Upper lobe of left lung (tissue), 6 donors: ENCODE measurements at places on chromosomes 11 and 22.

DNA sequence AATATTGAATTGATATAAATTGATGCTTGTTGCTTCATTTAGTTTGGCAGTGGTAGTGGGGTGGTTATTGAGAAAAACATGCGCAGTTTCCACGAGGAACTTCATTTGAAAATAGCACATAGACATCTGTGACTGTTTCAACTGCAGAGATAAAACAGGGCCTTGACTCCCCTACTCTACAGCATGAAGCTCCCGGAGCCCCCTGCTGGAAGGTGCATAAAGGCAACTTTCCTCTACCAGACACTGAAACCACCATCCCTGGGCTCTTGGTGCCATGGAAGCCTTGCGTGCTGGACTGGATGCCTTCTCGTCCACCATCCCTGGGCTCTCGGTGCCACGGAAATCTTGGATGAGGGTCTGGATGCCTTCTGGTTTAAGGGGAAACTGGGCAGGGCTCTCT, 195.9 kb downstream of the CSNK2A3 start:
- DNase-seq = no peak

DNA sequence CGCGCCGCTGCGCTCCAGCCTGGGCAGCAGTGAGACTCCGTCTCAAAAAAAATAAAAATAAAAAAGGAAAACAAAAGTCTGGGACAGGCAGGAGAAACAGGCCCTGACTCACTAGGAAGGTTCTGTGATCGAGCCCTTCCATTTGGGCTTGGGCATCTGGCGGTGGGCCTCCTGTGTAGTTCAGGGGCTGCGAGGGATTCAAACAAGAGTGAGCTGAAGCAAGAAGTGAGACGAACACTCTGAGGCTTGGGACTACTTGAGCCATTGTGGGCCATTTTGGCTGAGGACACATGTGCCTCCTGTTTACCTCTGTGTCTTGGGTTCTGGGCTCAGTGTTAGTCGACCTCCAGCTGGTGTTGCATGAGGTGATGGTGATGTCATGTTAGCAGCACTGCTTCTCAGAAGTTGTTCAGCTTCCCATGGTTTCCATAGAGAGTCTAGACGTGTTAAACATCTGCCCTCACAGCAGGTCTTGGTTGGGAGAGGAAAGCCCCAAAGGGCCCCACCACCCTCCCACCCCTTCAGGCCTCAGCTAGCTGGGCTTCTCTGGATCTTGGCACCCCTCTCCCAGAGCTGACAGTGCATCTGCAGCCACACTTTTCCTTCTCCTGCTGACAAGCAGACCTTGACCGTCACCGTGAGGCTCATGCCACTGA, 57.8 kb downstream of the MED15 start:
- DNase-seq = no peak

- DNase-seq = no peak
These were observed 49.6 kb upstream of the NECTIN1 start for GRCh38 chr11:119778391-119779194.

DNA sequence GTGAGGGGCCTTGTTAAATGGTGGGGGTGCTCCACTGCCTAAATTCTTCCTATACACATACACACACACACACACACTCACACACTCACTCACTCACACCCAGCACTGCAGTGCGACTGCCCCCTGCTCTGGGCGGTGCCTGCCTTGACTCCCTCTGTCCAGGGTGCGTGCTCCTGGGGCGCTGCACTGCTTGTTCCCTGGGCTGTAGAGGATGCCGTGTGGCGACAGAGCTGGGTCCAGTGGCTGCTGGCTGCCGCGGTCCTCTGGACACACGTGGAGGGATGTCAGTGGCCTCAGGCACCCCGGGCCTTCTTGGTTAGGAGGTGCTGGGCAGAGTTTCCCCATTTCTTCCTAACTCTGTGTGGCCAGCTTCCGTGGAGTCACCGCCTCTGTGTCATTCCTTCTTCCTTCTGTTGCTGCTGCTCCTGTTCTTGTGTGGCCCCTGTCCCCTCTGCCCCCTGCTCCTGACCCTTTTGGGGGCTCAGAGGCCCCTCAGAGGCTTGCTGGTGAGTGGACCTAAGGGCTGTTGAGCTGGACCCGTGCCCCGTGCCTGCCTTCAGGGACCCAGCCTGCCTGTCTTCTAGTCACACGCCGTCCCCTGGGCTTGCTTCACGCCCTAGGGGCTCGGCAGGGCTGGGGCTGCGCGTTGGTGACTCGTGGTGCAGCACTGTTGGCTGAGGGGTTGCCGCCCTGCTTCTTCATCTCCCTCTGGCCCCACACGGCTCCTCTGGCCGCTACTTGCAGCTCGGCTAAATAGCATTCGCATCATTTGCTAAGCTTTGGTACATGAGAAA, 147.0 kb downstream of the TBC1D22A start:
- no peak for DNase-seq

DNA sequence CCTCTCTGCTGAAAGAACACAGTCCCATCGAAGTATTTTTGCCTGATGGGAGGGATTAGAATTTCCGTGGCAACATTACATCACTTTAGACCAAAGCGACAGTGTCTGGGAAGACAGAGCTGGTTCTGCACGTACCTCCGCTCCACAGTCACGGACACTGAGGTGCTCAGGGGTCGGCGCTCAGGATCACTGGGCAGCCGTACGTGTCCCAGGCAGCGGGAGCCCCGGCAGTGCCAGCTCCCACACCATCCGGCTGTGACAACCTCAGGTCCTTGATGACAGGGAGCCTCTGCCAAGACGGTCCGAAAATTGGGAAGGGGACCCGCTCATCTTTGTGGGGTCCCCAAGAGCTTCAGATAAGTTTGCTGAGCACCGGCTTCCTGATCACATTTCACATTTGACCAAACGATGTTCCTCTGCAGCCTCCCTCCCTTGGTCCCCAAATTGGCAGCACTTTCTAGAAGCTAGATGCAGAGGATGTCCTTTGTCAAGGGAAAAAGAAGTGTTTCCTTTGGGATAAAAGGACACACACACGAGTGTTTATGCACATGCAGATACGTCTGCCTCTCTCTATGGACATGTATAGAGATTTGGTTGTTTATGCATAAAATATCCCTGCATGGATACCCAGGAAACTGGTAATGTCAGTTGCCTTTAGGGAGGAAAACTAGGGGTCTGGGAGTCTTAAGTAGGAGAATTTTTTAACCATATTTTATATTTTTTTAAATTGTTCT, 61.6 kb upstream of the LINC01488 start:
- no peak for DNase-seq

GRCh38 chr11:57798905-57799559, 37.4 kb downstream of the CTNND1 start:
- DNase-seq = peak; percentile 71

- DNase-seq = peak; percentile 78
These were observed 208.8 kb downstream of the TBC1D22A start for GRCh38 chr22:46971099-46971763.

DNA sequence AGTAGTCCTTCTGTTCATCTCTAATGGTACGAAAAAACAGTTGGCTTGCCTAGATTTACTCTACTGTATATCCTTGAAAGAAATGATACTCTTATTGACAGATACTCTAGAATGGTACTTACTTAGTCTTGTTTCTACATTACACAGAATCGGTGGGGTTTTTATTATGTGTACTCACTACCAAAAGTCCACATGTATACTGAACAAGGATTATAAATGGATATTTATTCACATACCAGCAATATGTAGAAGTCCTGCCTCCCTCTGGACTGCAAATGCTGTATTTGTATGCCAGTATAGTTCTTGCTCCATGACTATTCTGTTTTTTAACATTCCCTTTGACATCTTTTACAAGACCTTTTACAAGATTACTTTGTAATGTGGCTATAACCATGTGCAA, 13.9 kb downstream of the PCF11 start:
- no peak for DNase-seq

GRCh38 chr11:106608677-106609076, 409.6 kb downstream of the GUCY1A2 start:
- DNase-seq = no peak

- no peak for DNase-seq
These were observed 58.2 kb upstream of the RRAS2 start for GRCh38 chr11:14417186-14417585.

DNA sequence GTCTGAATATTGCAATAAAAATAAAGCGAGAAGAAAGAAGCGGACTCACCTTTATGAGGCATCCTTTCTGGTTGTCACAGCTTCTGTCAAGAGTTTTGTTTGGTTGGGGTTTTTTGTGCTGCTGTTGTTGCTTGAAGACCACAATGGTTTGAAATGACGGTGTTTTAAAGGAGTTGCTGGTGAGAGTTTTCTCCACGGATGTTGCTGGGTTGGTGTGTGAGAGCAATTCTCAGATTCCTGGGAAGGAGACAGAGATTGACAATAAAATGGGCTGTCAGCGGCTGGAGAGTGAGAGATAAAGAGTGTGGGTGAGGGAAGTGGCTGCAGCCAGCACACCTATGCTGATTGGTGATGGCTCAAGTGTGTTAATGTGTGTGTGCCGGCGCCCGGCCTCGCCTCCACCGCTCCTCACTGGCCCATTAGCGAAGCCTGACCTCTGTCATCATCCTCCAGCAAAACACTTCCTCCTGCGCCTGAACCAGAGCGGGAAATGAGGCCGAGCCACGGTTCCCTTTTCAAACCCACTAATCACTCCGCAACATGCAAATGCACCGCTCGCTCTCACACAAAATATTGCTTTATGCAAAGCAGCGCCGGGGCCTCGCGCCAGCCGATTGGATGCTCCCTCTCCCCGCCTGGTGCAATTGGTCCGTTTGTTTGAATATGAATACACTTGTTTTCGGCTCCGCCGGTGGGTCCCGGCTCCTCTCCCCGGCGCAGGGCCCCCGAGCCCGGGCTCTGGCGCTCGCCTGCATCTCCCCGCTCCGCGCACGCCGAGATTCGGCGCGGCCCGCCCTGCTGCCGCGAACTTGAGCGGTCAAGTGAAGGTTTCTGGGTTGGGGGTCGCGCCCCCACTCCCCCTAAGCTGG, at the start of gene PAX6:
Gene PAX6, minus strand, starts transcription at position 544 of the 869 bp plus-strand sequence. CDS start 4,911 bp downstream, outside the sequence.
- peak; percentile 36 for DNase-seq

DNA sequence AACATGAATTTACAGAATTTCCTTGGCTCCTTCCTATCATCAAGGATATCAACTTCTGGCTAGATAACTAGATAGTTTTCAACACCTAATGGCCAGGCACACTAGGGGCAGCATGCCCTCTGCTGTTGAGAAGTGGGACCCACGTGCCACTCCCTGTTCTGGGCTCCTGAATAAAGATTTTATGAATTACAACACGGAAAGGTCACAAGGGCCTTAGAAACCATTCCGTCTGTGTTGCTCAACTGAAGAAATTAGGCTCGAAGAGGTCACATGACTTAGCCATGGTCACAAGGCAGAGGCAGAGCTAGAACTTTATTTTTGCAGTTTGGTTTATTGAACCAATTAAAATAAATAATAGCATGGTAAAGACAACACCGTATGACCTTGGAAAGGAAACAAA, 36.0 kb downstream of the PRCP start:
- DNase-seq = peak; percentile 85

- no peak for DNase-seq
These were observed 24.8 kb upstream of the MICAL2 start for GRCh38 chr11:12085371-12086251.

DNA sequence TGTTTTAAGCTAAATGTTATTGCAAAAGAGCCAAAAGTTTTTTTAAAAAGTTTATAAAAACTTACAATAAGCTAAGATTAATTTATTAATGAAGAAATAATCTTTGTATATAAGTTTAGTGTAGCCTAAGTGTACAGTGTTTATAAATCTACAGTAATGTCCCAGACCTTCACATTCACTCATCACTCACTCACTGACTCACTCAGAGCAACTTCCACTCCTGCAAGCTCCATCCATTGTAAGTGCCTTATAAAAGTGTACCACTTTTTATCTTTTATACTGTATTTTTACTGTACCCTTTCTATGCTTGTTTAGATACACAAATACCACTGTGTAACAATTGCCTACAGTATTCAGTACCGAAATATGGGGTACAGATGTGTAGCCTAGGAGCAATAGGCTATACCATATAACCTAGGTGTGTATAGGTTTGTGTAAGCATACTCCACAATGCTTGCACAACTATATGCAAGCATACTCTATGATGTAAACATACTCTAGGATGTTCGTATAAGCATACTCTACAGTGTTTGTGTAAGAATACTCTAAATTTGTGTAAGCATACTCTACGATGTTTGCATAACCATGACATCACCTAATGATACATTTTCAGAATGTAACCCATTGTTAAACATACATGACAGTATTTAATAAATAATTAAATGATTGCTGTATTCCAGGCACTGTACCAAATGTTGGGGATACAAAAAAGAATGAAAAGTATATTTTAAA, 953.0 kb downstream of the KCNA4 start:
- no peak for DNase-seq

DNA sequence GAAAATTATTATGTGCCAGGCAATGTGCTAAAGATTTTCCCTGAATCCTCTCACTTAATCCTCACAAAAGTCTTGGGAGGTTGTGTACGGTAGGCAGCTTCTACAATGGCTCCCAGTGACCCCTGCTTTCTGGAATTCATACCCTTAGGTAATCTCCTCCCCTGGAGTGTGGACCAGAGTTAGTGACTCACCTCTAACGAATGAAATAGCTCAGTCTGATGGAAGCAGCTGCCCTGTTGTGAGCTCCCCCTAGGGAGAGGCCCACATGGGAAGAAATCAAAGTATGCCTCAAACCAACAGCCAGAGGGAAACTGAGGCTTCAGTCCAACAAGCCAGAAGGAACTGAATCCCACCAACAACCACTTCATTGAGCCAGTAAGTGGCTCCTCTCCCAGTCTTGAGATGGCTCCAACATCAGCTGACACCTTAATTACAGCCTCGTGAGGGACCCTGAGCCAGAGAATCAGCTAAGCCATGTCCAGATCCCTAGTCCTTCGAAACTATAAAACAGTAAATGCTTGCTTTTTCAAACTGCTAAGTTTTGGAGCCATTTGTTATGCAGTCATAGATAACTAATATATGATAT, 98.9 kb upstream of the ISX start:
- no peak for DNase-seq

- DNase-seq = no peak
These were observed 6.7 kb downstream of the YDJC start for GRCh38 chr22:21622919-21623647.

DNA sequence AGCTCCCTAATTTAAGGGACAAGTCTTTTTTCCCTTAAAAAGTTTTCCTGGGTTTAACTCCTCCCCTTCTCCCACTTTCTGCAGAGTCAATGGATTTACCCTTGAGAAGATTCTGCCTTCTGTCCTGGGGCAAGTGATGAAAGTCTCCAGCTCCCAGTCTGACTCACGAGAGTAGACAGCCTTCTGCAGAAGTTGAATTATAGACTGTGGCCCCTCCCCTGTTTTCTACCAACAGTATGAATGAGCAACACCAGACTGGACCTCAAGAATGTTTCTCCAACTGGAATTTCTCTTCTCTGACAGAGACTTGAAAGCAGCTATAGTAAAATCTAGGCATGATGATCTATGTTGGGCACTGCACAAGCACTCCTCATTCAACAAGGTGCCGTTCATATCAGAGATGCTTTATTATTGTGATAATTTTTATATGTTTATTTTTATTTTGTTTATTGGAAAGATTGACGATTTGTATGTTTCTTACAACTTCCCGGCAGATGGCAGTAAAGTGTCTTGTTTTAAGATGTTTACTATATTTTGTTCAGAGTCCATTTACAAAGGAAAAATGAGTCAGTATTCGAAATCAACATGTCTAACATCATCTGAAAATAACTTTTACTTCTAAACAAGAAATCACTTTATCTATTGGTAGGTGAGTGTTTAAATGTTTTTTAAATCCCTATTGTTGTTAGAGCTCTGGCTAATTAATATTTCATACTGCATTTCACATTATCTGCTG, 56.6 kb downstream of the LMO2 start:
- no peak for DNase-seq
